DND-41 (cell line): ENCODE measurements at places on chromosomes 1 and 21.

DNA sequence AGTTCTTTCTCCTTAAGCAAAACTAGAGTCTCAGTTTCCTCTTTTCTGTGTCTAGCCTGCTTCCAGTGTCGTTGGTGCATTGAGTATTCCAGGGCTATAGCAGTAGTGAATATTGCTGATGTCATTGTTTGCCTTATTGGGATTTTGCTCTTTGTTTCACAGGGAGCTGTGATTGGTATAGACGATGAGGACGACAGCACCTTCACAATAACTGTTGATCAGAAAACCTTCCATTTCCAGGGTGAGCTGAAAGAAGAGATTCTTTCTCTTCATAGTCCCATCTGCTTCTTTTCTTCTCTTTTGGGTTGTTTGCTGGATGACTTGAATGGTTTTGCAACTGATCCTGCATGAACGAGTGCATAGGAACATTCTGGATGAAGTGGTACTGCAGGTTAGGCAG is 52.4 kb downstream of the OSBPL9 start:
- no peaks in the 10 kb centered on the region for H3K27me3 ChIP-seq
- DNase-seq: no peak
- H3K4me3 ChIP-seq: no peak overlapping the region
- no peak overlapping the region for H3K27ac ChIP-seq
- H3K4me1 ChIP-seq: no peaks in the 10 kb centered on the region

- H3K36me3 ChIP-seq: no peaks in the 10 kb centered on the region
- H3K4me3 ChIP-seq: no peak overlapping the region
- H3K27me3 ChIP-seq: no peaks in the 10 kb centered on the region
Observed at GRCh38 chr1:5274527-5274926, 620.1 kb downstream of the AJAP1 start.

- H3K4me1 ChIP-seq: no peaks in the 10 kb centered on the region
- no peaks in the 10 kb centered on the region for H3K36me3 ChIP-seq
- H3K4me3 ChIP-seq: no peak overlapping the region
- no peak overlapping the region for H3K27ac ChIP-seq
- H3K27me3 ChIP-seq: peaks cover 10% of the 10 kb centered on the region
Observed at GRCh38 chr1:181503171-181503810, 20.0 kb downstream of the CACNA1E start.

GRCh38 chr21:44255511-44255981 is 6.2 kb downstream of the DNMT3L start:
- no peaks in the 10 kb centered on the region for H3K4me1 ChIP-seq
- no peaks in the 10 kb centered on the region for H3K27me3 ChIP-seq
- no peaks in the 10 kb centered on the region for H3K36me3 ChIP-seq
- no peak for DNase-seq

DNA sequence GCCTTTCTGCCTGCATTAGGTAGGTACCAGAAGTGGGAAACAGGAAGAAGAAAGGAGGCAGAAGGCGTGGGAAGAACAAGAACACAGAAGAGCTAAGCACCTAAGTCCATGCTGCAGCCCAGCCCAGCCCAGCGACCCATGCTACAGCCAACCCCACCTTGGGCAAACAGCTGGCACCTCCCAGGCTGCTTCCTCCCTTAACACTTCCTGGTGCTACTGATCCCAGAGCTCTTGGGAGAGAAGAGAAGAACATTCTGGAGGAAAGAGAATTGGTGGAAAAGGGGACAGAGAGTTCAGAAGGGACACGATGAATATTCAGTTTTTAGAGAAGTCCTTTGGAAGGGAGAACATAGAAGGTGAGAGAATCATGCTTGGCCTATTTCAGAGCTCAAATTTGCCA is 28.5 kb downstream of the PLEKHA6 start:
- H3K27me3 ChIP-seq: peaks cover 31% of the 10 kb centered on the region
- H3K27ac ChIP-seq: no peak overlapping the region
- no peaks in the 10 kb centered on the region for H3K4me1 ChIP-seq
- H3K36me3 ChIP-seq: no peaks in the 10 kb centered on the region
- H3K4me3 ChIP-seq: no peak overlapping the region
- no peak for DNase-seq

- peaks cover 2% of the 10 kb centered on the region; the same call in 1 of the 2 replicates for H3K36me3 ChIP-seq
- H3K4me1 ChIP-seq: peaks cover 29% of the 10 kb centered on the region
- no peaks in the 10 kb centered on the region for H3K27me3 ChIP-seq
- no peak overlapping the region for H3K4me3 ChIP-seq
- no peak overlapping the region for H3K27ac ChIP-seq
- DNase-seq: no peak
Observed at GRCh38 chr1:28243685-28244311, 7.9 kb downstream of the ATP5IF1 start.

DNA sequence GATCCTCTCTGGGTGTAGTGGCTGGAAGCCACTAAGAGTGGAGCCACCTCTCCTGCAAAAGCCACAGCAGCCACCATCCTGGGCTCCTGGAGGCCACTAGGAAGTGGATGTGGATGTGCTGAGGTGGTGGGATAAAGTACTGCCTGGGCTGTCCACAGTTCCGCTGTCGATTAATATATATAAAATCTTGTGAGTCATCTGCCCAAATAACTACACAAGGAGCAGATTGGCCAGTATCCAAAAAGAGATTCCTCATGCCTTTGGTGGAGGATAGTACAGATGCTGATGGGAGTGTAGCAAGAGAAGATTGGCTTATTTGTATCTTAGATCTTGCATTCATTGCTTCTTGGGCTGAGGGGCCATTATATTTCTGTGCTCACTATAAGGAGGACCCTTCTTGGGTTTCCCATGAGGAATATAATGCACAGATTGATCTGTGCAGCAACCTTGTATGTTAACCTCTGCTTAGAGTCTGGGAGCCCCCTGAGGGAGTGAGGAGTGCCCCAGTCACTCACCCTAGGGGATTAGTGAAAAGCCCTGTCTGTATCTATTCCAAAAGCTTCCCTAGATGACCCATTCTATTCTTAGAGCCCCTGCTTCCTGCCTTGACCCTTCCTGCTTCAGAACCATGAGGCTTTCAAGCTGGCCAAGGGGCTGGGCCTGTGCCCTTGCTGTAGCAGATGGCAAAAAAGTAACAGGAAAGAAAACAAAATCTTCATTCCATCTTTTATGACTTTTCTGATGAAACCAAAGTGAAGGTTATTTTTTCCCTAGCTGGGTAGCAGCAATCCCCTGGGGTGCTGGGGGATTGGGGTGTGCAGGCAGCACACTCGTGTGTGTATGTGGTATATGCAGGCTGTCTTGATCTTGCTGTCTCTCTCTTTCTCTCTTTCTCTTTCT is 31.7 kb downstream of the RCSD1 start:
- H3K4me3 ChIP-seq: no peak overlapping the region

- DNase-seq: no peak
- H3K36me3 ChIP-seq: no peaks in the 10 kb centered on the region
- no peaks in the 10 kb centered on the region for H3K4me1 ChIP-seq
- no peak overlapping the region for H3K4me3 ChIP-seq
- H3K27ac ChIP-seq: no peak overlapping the region
Observed at GRCh38 chr21:28298251-28298672, 694.4 kb downstream of the LTN1 start.

DNA sequence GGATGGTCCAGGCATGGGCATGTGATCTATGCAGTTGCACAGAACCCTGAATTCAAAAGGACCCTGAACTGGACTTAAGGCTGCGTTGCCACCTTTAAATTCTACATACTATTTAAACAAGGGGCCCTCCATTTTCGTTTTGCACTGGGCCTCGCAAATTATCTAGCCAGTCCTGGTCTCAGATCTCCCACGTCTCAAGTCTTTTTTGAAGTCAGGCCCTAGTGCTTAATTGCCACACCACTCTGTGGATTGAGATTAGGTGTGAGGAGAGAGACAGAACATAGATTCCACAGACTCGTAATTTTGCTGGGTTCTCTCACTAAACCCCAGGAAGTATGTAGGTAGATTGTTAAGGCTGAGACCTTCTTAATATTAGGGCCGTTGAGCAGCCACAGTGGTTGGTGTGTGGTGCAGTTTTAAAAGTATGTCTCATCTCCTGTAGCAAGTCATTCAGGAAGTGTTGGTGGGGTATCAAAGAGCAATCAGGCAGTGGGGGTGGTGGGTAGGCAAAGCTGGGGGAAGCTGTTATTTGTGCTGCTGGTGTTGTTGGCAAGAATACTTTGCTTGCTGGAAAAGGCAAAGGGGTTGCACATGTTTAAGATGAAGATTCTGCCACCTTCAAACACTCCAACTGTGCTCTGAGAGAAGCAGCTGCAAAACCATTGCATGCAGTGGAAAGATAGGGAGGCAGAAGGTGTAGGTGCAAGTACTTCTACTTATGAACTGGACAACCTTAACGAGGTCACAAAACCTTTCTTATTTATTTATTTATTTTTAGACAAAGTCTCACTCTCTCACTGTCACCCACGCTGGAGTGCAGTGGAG is 11.2 kb downstream of the CD84 start:
- H3K27ac ChIP-seq: peak overlapping the region; percentile 94
- DNase-seq: peak; percentile 92
- H3K27me3 ChIP-seq: no peaks in the 10 kb centered on the region
- 0 out of 2 replicates have a peak overlapping the region, but pooled peaks have one; percentile 15 for H3K4me3 ChIP-seq
- H3K36me3 ChIP-seq: peaks cover 4% of the 10 kb centered on the region; the same call in 1 of the 2 replicates

- no peaks in the 10 kb centered on the region for H3K36me3 ChIP-seq
- DNase-seq: peak; percentile 88
- peak within 1 kb of the TSS; percentile 59 for H3K4me3 ChIP-seq
- H3K27me3 ChIP-seq: no peaks in the 10 kb centered on the region
- peaks cover 31% of the 10 kb centered on the region for H3K4me1 ChIP-seq
Observed at GRCh38 chr1:2556277-2556677, at the start of gene TNFRSF14. TNFRSF14 (plus strand) TSS chr1:2556371; CDS start chr1:2556665, 294 bp downstream.

GRCh38 chr1:63148825-63149645 is 173.3 kb upstream of the FOXD3 start:
- DNase-seq: peak; percentile 19
- no peaks in the 10 kb centered on the region for H3K4me1 ChIP-seq
- no peaks in the 10 kb centered on the region for H3K36me3 ChIP-seq
- H3K4me3 ChIP-seq: no peak overlapping the region

DNA sequence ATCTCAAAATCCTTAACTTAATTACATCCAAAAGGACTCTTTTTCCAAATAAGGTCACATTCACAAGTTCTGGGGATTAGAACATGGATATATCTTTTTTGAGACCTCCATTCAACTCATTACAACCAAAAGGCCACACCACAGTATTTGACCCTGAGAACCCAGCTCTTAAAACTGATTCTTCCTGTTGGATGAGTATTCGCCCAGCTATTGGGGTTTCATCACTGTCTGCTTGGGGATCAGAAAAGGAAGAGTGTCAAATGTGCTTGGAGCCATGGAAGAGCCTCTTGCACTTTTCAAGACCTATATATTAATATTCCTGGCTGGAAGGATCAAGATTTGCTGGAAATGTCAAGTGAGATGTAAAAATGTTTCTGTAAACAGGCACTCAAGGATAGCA is 5.4 kb upstream of the TINAGL1 start:
- H3K36me3 ChIP-seq: no peaks in the 10 kb centered on the region
- no peak overlapping the region for H3K4me3 ChIP-seq
- H3K4me1 ChIP-seq: no peaks in the 10 kb centered on the region
- DNase-seq: no peak
- H3K27ac ChIP-seq: no peak overlapping the region
- H3K27me3 ChIP-seq: no peaks in the 10 kb centered on the region

DNA sequence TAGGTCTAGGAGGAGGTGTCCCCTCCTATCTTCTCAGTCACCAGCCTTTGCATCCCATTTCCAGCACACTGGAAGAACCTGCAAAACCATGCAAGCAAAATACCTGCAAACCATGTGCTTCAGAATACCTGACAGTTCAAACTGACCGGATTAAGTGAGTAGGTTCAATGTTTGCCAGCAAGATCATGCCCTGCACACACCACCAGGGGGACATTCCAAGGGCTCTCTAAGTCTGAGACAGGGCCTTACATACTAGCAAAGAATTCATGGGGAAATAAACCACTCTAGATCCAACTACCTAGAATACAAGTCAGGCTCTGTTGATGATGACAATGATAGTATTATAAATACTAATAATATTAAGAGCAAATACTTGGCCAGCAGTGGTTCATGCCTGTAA is 27.6 kb downstream of the INPP5B start:
- DNase-seq: no peak
- H3K27me3 ChIP-seq: no peaks in the 10 kb centered on the region

- peaks cover 80% of the 10 kb centered on the region for H3K36me3 ChIP-seq
- no peak overlapping the region for H3K4me3 ChIP-seq
- DNase-seq: no peak
- no peaks in the 10 kb centered on the region for H3K27me3 ChIP-seq
Observed at GRCh38 chr1:173857363-173857917, 10.3 kb downstream of the GAS5 start.

DNA sequence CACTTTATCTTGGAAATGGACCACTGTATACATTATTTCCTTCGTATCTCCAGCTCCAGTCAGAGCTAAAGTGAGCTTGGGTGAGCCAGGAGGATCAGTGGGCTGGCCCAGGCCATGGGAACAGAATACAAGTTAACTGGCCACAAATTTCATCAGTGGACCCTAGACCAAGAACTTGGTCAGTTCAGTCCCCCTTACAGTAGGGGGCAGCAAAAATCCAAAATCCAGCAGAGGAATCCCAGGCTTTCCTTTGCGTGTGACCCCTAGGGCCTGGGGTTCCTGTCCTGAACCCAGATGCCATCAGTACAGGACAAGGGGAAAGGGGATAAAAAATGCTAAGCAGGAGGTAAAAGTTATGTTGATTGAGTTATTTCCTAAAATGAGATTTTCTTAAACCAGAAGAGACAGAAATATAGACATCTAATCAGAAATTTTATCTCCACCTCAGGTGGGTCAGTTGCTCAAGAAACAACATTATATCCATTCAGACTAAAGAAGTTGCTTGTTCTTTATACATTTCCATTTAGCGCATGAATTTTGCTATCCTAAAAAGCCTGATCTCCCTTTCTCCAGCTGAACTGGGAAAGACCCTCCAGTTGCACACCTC is 24.1 kb upstream of the LCE5A start:
- H3K27ac ChIP-seq: no peak overlapping the region
- H3K27me3 ChIP-seq: no peaks in the 10 kb centered on the region
- no peaks in the 10 kb centered on the region for H3K36me3 ChIP-seq
- H3K4me1 ChIP-seq: no peaks in the 10 kb centered on the region
- no peak for DNase-seq
- no peak overlapping the region for H3K4me3 ChIP-seq

- no peaks in the 10 kb centered on the region for H3K4me1 ChIP-seq
- no peak for DNase-seq
- peaks cover 63% of the 10 kb centered on the region for H3K27me3 ChIP-seq
- H3K36me3 ChIP-seq: no peaks in the 10 kb centered on the region
- no peak overlapping the region for H3K4me3 ChIP-seq
Observed at GRCh38 chr1:204341380-204341779, 18.3 kb downstream of the PLEKHA6 start.

GRCh38 chr1:184025242-184025675 is 12.3 kb downstream of the COLGALT2 start:
- H3K4me1 ChIP-seq: no peaks in the 10 kb centered on the region
- no peaks in the 10 kb centered on the region for H3K36me3 ChIP-seq
- no peak overlapping the region for H3K4me3 ChIP-seq
- no peak overlapping the region for H3K27ac ChIP-seq

GRCh38 chr1:178581351-178582303 is 68.7 kb downstream of the TEX35 start:
- no peaks in the 10 kb centered on the region for H3K36me3 ChIP-seq
- H3K27ac ChIP-seq: no peak overlapping the region
- H3K27me3 ChIP-seq: no peaks in the 10 kb centered on the region
- H3K4me3 ChIP-seq: no peak overlapping the region

DNA sequence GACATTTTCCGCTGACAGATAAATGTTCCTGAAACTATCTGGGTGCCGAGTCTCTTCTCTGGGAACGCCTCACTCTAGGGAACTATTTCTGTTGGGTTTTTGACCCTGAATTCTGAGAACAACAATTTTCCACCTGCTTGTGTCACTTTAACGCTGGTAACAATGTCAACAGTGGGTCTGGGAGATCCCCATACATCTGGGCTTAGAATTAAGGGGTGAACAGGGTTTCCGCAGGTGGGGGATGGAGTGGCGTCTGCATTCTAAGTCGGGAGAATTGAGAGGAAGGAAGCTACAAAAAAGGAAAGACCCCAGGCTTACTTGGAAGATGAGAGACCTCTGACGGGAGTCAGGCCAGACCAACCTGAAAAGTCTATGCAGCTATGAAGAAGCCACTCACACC is 8.7 kb downstream of the CD247 start:
- no peak for DNase-seq
- no peaks in the 10 kb centered on the region for H3K27me3 ChIP-seq
- H3K27ac ChIP-seq: 0 out of 2 replicates have a peak overlapping the region, but pooled peaks have one; percentile 4
- peaks cover 55% of the 10 kb centered on the region for H3K4me1 ChIP-seq
